ENCODE measurements at places on chromosomes 2 and 18.

DNA sequence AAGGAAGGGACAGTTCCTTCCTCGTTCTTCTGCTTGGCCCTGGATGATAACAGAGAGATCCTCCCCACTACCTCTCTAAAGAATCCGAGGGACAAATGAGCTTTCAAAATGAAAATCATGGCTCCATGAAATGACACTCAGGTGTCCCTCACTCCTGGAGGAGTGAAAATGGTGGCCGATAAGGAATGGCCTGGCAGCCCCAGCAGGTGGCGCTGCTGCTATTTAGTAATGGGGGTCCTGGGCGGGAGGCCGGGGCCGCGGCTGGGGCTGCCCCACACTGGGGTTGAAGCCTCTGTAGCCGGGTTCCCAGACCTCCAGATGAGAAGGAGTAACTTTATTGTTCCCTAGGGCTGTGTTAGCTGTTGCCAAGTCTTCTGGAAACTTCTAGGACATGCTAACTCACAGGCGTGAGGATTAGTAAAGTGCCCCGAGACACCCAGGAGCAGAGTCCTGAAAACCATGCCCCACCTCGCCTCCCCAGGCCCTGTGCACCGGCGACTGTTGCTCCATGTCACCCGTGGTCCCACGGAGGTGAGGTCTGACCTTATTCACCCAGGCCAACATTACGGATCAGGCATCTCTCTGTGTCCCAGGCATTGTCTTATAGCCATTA, 138.0 kb downstream of the CTIF start:
- DNase-seq, result peak; percentile 47

GRCh38 chr18:37231251-37231650, 334.3 kb downstream of the CELF4 start:
- no peak for DNase-seq

- no peak for DNase-seq
These were observed 141.6 kb downstream of the ZNF236 start for GRCh38 chr18:76963936-76964335.

GRCh38 chr2:207012461-207012860, 73.1 kb downstream of the CPO start:
- no peak for DNase-seq

DNA sequence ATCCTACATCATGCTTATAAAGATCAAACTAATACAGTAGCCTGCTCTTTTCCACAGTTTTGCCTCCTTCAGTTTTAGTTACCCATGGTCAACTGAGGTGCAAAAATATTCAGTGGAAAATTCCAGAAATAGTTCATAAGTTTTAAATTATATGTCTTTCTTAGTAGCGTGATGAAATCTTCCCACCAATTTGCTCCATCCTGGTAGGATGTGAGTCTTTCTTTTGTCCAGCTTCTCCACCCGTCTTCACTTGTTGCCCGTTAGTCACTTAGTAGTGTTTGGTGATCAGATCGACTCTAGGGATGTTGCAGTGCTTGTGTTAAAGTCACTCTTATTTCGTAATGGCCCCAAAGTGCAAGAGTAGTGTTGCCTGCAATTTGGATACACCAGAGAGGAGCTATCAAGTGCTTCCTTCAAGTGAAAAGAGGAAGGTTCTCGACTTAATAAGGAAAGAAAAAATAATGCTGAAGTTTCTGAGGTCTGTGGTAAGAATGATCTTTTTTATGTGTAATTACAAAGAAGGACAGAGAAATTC, 57.0 kb downstream of the CEP192 start:
- no peak for DNase-seq

DNA sequence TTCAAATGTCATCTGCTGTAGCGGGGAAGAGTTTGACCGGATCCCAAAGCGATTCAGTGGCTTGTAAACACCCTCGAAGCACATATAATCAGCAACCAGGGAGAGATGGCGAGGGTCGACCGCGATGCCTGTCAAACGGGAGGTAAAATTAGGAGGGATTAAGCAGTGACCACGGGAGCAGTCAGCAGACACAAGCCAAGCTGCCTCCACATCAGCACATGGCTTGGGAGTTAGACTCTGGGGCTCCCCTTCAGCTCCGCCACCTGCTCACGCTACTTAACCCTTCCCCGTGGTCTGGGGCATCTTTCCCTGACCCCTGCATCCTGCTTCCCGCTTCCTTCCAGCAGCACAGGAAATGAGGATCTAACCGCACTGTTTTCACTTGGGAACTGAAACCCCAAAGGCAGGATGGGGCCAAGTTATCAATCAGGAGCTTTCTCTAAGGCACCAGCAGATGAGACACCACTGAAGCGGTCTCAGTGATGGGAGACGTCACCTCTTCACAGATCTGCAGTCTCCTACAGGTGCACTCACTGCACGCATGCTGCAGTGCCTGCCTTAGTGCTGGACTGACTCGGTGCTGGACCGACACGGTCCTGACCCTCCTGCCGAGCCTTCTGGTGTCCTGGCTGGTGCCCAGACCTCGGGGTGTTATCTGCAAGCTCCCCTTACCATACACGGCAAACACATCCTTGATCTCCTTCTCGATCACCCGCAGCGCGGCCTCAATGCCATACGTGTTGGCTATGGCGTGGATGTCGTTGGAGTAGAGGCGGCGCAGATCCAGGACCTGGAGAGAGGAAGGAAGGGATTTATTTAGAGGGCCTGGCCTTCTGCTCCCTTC, 77.5 kb downstream of the POLR1A start:
- DNase-seq, result no peak

DNA sequence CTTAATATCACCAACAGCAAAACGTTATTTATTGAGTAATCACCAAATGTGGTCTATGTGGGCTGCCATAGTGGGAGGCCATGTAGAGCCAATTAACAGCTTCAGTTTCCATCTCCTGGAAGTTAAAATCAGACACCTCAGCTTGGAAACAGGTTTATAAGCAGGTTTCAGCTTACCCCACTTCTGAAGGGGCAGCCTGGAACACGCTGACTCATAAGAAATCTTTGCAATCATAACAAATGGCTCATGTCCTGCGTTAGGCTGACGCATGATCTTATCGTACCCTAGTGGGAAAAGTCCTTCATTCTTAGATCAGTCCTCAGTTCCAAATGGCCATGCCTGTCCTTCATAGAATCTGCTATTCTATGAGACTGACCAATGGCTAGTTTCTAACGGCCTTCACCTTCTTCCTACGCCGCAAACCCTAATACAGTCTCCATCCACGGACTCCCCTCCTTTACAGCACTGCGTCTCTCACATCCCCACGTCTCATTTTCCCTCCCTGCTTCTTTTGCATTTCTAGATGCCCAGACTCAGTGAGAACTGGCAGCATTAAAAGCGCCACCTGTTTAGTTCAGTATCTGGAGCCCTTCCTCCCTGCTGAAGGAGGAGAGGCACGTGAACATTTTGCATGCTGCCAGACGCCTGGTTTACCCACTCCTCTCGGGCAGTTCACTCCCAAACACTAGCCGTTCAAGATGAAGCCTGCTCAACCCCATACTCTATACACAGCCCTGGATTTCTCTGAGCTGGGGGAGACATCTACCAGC, 24.2 kb upstream of the BZW1 start:
- no peak for DNase-seq

- no peak for DNase-seq
These were observed 14.6 kb downstream of the TCF4 start for GRCh38 chr18:55573386-55573785.

- DNase-seq, result peak; percentile 91
These were observed 182.6 kb upstream of the HAAO start for GRCh38 chr2:42974721-42975717.

- DNase-seq, result no peak
These were observed 153.7 kb upstream of the NCK2 start for GRCh38 chr2:105590780-105591660.

All from pancreas (tissue), 10 donors.